ENCODE measurements at places on chromosomes 1 and 21. TPM values are rescaled to one million over a fixed set of nuclear protein-coding genes. Genes with fewer than 3 reads are reported as not detected.

The SPATA45 gene
- total RNA-seq, result not detected

The NR1I3 gene
- not detected for total RNA-seq

DNA sequence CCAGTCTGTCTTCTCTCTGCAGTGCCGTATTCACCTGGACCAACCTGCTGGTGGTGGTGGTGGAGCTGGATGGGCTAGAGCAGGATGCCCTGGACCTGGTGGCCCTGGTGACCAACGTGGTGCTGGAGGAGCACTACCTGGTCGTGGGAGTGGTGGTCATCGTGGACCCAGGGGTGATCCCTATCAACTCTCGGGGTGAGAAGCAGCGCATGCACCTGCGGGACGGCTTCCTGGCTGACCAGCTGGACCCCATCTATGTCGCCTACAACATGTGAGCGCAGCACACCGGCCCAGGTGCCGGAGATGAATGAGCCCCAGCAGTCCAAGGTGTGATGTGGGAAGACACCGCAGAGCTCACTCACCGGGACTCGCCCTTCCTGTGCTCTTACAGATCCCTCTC is 37.5 kb downstream of the S100B start:
- DNase-seq, result no peak

DNA sequence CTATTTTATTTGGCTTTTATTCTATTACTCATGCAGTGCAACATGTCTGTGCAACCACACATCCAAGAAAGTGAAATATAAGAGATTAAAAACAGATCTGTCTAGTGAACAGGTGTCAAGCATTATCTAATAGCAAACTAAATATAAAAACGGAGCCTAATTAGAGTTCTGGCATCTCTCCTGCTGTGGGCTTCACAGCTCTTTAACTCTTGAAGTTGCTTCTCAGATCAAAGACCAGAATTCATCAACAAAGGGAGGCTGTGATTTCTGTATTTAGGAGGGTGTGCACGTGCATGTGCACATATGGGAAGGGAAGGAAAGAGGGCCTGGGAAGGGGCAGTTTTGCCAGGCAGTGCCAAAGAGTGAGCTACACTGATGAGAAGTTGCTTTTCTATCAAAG is 81.0 kb downstream of the MIS18A start:
- DNase-seq, result no peak

DNA sequence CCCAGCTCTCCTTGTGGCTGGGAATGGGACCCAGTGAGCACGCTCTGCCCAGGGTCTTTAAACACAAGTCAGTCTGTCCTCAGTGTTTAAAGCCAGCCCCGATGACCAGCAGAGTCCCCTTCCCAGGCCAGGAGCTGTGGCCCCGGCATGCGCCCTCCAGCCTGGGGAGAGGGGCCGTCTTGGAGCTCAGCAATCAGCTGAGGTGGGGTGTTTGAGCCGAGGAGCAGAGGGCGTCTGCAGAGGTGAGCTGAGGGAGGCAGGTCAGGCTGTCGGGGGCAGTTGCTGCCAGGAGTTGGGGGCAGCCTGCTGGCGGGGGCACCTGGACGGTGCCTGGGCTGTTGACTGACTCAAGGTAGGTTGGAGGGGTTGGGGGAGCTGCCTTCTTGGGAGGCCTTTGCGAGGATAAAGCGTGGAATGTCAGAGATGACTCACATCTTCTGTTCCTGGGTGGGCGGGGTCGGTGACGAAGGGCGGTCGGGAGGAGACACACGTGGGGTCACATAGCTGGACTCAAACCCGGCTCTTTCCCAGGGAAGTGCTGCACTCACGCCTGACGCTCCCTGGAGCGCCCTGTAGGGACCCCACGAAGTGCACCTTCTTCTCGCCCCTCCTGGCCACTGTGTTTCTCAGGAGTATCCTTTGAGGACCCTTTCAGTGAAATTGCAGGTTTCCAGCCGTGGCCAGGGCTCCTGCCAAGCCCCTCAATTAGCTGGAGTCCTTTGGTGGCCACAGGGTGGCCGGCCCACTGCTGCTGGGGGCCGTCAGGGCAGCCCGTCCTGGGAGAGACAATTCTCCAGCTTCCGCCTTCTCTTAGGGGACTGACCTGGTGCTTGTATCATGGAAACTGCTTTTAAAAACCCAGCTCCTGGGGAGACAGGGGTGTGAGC is 86.2 kb downstream of the SIK1 start:
- DNase-seq, result peak; percentile 31

DNA sequence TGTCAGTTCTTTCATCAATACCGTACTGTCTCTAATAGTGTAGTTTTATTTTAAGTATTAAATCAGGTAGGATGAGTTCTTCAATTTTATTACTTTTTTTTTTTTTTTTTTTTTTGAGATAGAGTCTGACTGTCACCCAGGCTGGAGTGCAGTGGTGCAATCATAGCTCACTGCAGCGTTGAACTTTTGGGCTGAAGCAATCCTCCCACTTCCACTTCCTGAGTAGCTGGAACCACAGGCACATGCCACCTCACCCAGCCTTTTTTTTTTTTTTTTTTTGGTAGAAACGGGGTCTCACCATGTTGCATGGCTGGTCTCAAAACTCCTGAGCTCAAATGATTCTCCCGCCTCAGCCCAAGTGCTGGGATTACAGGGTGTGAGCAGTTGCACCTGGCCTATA is 44.3 kb downstream of the INAVA start:
- DNase-seq, result no peak

- peak; percentile 54 for DNase-seq
These were observed 138.1 kb downstream of the TPR start for GRCh38 chr1:186236921-186237320.

DNA sequence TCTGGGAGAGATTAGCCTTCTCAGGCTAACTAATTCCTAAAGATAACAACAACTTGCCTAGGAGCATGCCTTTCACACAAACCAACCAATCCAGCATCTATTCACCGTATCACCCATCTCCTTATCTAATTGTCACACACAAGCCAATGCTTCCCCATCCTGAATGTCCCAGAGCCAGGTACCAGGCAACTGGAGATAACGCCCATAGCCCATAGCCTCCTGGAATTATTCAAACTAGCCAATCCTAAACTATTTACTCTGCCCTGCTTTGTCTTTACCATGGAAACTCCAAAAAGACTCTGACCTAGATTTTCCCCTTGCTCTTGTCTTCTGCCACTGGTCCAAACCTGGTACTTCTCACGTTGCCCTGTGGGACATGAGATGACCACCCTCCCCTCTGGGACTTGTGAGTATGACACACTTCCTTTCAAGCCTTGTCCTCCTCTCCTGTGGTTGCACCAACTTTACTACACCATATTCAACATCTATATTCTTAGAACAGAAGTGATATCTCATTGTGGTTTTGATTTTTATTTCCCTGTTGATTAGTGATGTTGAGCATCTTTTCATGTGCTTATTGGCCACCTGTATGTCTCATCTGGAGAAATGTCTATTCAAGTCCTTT is 8.8 kb upstream of the ATG4C start:
- DNase-seq, result no peak
